ENCODE measurements at places on chromosomes 11 and 22.

DNA sequence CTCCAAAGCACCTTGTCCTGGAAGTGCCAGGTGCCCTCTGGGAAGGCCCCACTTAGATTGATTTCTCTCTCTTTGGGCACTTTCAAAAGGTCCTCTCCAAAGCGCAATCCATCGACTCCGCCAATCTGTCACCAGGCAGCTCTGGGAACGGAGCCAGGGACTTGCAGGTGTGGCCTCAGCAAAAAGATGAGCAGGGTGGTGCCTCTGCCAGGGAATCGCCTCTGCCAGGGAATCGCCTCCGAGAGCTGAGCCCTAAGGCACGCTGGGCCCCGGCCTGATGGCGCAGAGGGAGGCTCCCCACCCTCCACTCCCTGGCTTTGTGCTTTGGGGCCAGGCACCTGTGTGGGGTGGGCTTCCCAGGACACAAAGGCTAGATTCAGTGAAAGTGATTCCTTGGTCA lies 1391.3 kb downstream of the TBC1D22A start:
- DNase-seq = no peak

DNA sequence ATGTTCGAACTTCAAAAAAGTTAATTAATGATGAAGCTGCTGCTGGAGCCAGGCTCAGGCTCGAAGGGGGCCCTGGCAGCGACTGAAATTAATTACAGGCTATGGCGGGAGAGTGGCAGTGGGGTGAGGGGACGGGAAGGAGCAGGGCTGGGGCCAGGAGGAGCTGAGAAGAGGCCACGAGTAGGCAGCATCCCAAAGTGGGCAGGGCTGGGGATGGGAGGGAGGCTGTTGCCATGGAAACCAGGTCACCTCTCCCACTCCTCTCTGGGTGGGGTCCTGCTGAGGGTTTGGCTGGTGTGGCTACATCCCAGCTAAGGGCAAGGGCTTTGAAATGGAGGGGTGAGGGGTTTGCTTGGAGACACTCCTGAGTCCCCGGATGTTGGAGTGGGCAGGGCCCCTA lies 23.9 kb downstream of the CACNA1I start:
- DNase-seq = no peak

DNA sequence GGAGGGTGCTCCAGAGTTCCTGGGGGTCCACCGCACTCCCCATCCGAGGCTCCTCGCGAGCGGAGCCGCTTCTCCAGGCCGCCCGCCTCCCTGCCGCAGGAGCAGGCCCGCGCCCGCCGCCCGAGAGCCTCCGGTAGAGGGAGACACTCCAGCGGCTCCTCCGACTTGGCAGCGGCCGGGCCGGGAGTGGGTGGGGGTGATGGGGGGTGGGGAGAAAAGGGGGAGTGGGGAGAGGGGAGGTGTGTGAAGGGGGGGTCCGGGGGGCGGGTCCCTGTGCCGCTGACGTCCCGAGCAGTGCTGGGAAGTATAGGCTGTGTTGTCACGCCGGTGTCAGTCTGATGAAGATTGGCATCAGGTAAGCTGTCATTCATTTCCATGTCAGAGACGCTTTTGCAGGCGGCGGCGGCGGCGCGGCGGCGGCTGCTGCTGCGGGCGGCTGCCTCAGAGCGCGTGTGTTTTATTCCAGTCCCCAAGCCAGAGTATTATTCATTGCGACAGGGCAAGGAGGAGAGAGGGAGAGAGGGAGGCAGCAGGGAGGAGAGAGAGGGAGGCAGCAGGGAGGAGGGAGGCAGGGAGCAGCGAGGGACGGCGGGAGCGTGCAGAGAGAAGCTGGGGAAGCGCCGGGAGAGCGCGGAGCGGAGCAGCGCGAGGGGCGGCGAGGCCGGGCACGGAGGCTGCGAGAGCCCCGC lies at the start of gene PKNOX2:
TSS of gene PKNOX2 (plus strand) at position 330 of the 689 bp plus-strand sequence. CDS start 186,555 bp downstream, outside the sequence.
- no peak for DNase-seq

DNA sequence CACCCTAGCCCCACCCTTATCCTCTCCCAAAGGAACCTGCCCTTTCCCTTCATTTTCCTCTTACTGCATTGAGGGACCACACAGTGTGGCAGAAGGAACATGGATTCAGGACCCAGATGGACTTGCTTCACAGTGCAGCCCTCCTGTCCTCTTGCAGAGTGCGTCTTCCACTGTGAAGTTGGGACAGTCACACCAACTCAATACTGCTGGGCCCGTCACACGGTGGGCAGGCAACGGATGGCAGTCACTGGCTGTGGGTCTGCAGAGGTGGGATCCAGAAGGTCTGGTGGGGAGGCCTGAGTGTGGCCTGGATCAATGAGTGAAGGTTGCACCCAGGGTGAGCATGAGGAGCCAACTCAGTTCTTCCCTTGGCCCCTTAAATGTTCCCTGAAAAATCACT lies 129.9 kb upstream of the B3GAT1 start:
- DNase-seq = no peak

DNA sequence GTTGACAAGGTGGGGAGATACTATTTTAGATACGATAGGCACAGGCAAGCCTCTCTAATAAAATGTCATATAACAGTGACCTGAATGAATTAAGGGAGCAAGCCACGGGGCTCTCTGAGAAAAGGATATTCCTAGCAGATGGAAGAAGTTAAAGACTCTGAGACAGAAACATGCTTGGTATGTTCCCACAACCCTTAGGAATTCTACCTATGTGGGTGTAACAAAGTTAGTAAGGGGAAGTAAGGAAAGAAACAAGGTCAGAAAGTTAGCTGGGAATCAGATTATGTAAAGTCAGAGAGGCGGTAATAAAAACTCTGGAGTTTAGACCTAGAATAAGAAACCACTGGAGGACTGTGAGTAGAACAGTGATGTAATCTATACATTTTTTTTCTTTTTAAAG lies 59.7 kb upstream of the GDPD4 start:
- DNase-seq = no peak

DNA sequence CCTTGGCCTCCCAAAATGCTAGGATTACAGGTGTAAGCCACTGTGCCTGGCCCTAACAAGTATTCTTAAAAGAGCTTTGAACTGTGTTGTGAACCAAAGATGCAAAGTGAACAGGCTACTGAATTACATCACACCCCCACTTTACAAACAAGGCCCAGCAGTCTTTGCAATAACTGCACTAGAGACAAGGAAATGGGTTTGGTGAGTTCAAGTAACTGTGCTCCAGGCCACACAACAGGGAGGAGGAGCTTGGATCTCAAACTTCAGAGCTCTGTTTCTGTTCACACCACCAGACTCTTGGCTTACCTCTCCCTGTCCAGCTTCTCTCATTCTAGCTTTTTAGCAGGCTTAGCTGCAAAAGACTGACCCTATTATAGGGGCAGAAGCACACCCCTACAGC lies 30.4 kb upstream of the RASL10A start:
- no peak for DNase-seq

- DNase-seq = peak; percentile 58
Observed at GRCh38 chr11:112797648-112798293, 163.4 kb upstream of the NCAM1 start.

DNA sequence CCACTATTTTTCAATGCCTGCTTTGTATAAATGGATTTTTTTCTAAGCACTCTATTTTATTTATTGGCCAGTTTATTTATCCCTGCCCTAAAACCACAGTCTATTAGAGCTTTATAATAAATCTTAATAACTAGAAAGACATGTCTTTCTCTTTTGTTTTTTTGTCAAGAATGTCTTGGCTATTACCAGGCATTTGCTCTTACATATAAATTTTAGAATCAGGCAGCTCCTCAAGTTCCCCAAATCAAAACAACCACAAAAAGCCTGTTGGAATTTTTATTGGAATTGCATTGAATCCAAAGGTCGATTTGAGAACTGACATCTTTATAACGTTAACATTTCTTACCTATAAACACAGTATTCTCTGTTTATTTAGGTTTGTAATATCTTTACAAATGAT lies 85.8 kb upstream of the SC5D start:
- DNase-seq = no peak

DNA sequence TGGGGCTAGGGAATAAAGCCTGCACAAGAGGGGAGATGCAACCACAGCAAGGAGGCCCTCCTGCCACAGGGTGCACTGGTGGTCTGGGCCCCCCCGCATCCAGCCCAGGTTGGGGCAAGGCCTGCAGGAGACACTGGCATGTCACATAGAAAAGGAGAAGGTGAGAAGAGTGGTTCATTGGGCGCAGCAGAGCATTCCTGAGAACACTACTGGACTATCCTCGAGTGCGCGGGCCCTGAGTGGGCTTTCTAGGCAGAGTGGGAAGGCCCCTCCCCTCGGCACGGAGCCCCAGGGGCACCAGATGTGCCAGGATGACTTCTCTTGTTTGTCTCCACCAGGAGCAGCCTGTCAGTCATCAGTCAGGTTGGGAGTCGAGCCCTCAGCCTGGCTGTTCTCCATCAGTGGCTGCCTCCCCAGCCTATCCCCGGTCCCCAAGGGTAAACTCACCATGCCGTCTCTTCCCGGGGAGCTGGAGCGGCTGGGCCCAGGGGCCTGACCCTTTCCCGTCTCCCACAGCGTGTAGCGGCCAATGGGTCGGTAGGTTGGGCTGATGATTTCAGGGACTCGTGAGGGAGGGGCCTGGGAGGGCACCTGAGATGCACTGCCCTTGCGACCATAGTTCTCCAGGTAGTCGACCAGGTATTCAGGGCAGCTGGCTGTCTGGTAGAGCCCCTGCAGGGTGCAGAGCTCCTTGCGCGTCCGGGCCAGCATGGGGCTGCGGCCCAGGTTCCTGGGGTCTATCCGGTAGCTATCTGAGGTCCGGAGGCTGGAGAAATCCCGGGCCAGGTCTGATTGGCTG lies 9.0 kb downstream of the USP2 start:
- no peak for DNase-seq

GRCh38 chr11:119218141-119218878 lies 12.2 kb downstream of the CBL start:
- DNase-seq = no peak

GRCh38 chr22:45014654-45015053 lies 4.8 kb upstream of the PHF21B start:
- no peak for DNase-seq

- DNase-seq = no peak
Observed at GRCh38 chr11:130070846-130071200, 1.1 kb downstream of the APLP2 start.

DNA sequence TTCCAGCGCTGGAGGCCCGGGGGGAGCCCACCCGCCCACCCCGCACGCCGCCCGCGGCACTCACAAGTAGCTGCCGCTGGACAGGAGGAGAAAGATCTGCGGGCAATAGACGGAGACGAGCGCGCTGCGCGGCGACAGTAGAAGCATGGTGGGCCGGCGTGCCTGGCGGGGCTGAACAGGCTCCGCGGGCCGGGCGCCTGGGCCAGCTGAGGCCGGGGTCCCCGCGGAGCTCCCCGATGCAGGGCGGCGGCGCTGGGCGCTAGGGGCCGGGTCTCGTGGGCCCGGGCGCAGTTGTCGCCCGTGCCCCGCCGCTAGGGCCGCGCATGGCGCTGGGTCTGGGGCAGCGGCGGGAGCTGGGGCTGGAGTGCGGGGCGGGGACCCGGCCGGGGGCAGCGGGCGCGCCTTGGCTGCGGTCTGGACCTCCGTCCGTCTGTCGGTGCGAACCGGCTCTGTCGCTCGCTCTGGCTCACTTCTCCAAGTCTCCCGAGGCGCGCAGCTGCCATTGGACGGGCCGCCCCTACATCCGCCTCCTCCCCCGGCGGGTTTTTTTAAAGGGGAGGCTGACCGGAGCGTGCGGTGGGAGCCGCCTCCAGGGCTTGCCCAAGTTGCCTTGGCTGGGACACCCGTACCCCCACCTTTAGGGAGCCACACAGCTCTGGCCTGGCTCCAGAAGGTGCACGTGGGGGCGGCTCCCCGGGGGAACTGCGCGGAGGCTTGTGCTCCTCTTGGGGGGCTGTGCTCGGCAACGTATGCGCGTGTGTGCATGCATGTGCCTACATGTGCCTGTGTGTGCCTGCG lies 4.7 kb downstream of the WNT7B start:
- no peak for DNase-seq

DNA sequence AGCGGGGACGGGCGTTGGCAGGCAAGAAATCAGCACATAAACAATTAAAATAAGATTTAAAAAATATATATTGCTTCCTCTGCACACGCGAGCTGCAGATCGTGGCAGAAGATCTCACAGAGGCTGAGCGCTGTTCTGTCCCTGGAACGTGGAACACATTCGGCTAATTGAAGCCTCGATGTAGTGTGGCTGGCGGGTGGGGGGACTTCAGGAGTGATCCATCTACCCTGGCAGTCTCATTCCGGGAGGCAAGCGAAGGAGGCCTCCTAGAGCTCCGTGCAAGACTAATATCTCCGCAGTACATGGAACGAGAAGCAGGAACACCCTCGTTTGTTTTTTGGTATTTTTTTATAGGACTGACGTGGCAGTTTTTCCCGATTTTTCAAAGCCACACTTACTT lies 402.4 kb downstream of the MN1 start:
- DNase-seq = no peak

All from NCI-H2107 (cell line).